ENCODE measurements at places on chromosomes 6 and 20. TPM values are rescaled to one million over a fixed set of nuclear protein-coding genes. Genes with fewer than 3 reads are reported as not detected.

The BEND6 gene
- total RNA-seq: 12.6 TPM

The PTCRA gene
- not detected for total RNA-seq

The GTSF1L gene
- total RNA-seq: not detected

The C20orf204 gene
- total RNA-seq: 0.26 TPM

The PRR18 gene
- not detected for total RNA-seq

The SCP2D1 gene
- total RNA-seq: not detected

The WFDC10B gene
- not detected for total RNA-seq

The SS18L1 gene
- total RNA-seq: 7.4 TPM

The PBOV1 gene
- not detected for total RNA-seq

The SIRT5 gene
- 9.8 TPM for total RNA-seq

The TNFRSF21 gene
- total RNA-seq: 12.6 TPM

The FRS3 gene
- 1.8 TPM for total RNA-seq

The BACH2 gene
- total RNA-seq: 1.5 TPM

The PRR3 gene
- 6.6 TPM for total RNA-seq

The OLIG3 gene
- total RNA-seq: not detected

The MAS1 gene
- total RNA-seq: not detected

The CAPN11 gene
- not detected for total RNA-seq

The CSNK2A1 gene
- 89.4 TPM for total RNA-seq
